Kidney tubule cell (primary cell): ENCODE measurements at places on chromosomes 3 and 15.
A peak's percentile ranks its signal among the peaks of the same experiment; 100 is the strongest.

DNA sequence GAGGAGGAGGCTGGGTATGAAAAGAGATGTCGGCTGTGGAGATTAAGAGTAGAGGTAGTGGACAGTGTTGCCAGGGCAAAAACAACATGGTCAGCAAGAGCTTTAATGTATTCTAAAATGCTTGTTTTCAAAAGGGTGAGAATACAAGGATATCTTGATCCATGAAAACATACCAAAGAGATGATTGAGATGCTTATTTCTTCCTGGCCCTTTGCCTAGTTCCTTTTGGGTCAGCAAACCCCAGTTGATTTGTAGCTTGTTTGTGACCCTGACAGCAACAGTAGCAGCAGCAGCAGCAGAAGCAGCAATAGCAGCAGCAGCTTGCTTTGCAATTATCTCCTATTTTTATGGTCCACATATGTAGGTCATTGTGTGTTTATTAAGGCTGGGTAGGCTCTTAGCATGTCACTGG is 337.3 kb downstream of the LPP start:
- DNase-seq: peak; percentile 45

- no peak for DNase-seq
These were observed 13.7 kb downstream of the CYFIP1 start for GRCh38 chr15:22966321-22967083.

- no peak for DNase-seq
These were observed 5.8 kb upstream of the CAMP start for GRCh38 chr3:48217449-48217848.

DNA sequence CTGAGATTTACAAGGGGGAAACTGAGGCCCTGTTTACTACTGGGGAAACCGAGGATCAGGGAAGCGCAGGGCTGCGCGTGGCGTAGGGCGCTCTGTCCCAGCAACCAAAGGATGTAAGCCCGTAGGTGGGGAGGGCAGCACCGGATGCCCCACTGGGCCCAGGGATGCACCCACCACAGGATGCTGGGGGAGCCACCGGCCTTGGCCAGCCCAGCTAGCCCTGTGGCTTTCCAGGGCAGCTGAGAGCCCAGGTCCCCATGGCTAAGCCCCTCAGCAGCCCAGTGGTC is 33.4 kb downstream of the RPN1 start:
- DNase-seq: no peak

GRCh38 chr15:38186507-38186906 is 66.1 kb upstream of the SPRED1 start:
- DNase-seq: no peak

- DNase-seq: no peak
These were observed 46.0 kb downstream of the ANP32A start for GRCh38 chr15:68774521-68775235.

- no peak for DNase-seq
These were observed 29.8 kb downstream of the PLA1A start for GRCh38 chr3:119627461-119627860.
